Globus pallidus (tissue), 1 donor: ENCODE measurements at places on chromosomes 1 and 21.
A peak's percentile ranks its signal among the peaks of the same experiment; 100 is the strongest.

DNA sequence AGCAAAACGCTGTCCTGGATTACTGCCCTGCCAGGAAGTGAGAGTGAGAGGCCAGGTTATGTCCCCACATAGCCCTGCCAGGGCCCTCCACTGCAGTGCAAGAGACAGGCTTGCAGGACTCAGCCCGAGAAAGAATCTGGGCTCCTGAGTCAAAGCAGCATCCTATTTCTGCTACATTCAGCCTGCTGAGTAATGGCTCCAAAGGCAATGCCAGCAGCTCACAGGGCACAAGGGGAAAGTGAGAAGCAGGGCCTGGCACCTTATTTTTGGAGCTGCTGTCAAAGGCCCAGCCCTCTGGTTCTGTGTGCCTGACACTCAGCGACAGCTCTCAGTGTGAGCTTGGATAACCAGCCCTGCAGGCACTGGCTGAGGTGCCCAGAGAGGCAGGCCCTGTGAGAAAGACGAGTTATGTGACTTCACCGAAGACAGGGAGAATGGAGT is 83.9 kb downstream of the DTL start:
- DNase-seq: no peak

GRCh38 chr1:108961198-108961597 is 2.1 kb downstream of the CLCC1 start:
- DNase-seq: no peak

- no peak for DNase-seq
Observed at GRCh38 chr1:189775343-189775742, 702.3 kb downstream of the BRINP3 start.

DNA sequence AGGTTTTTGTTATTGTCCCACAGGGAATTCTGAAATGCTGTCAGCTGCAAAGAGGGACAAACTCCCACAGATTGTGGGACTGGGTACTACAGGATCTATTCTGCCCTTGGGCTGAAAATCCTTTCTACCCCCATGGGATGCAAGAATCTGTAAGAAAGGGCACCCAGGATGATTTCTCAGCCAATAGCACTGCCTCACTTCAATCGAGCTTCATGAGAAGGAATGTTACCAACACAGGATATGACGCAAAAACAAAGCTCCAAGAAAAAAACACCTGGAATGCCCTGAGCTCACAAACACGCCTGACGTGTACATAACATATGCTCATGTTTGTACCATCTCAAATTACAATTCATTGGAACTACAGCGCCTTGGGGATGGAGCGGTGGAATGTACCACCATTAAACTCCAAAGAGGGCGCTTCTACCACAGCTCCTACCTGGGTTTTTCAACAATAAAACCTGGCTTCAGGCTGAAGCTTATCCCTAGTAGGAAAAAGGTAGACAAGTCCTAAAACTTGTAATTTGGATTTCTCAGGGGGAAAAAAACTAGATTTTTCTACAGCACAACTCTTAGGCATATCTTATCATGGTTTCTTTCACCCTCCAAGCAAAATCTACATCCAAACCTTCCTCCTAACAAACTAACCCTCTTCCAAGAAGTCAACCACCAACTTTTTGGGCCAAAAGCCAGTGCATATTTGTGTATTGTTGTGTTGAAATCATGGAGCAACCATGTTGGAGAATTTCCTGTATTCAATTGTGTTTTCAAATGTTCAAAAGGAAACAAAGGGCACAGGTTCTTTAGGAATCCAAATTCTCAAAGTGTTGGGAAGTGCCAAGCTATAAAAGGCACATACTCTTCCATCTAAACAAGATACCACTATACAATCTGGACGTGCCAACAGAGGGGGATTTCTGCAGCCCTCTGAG is 78.9 kb downstream of the TGFBR3 start:
- no peak for DNase-seq

- peak; percentile 68 for DNase-seq
Observed at GRCh38 chr1:31373056-31373896, at the start of gene FABP3. Gene FABP3 (minus strand): TSS chr1:31373076. CDS start chr1:31373014, 62 bp downstream.

- DNase-seq: no peak
Observed at GRCh38 chr1:205587581-205587980, 44.2 kb downstream of the ELK4 start.

GRCh38 chr1:43853161-43853921 is 80.3 kb upstream of the ARTN start:
- DNase-seq: no peak

- no peak for DNase-seq
Observed at GRCh38 chr1:6918186-6918924, 133.1 kb downstream of the CAMTA1 start.

DNA sequence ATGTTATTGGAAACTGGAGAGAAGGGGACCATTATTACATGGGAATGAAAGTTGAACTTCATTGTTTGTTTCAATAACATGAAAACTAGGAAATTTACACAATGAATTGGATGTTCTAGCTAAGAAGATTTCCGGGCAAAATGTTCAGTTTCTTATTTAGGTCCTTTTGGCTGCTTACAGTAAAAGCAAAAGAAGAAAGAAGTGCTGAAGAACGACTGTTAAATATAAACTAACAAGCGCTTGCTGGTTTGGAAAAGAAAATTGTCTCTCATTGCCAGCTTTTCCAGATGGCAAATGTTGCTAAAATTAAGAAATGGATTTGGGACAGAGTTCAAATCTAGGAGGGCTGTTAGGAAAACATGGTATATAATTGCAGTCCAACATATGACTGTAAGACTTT is 139.6 kb downstream of the ZNF644 start:
- no peak for DNase-seq

DNA sequence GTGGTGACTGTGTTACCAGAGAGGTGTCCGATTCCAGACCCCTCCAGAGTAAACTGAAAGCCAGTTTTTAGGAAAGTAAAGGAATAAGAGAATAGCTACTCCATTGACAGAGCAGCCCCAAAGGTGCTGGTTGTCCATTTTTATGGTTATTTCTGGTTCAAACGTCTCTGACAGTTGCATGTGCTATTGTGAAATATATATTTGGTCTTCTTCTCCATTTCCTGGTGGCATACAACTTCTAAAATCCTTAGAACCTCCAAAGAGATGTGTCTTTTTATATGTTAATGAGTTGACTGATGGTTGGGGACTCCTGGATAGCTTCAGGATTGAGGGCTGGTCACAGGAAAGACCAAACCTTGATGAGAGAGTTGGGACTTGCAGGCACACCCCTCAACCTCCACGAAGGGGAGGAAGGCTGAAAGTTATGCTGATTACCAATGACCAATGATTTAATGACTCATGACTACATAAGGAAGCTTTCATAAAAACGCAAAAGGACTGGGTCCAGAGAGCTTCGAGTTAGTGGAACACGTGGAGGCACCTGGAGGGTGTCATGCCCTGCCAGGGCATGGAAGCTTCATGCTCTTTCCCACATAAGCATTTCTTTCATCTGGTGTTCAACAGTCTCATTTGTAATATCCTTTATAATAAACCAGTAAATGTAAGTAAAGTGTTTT is 100.7 kb downstream of the SLC16A1 start:
- DNase-seq: no peak

- DNase-seq: no peak
Observed at GRCh38 chr21:34580181-34580700, 34.7 kb downstream of the RCAN1 start.

DNA sequence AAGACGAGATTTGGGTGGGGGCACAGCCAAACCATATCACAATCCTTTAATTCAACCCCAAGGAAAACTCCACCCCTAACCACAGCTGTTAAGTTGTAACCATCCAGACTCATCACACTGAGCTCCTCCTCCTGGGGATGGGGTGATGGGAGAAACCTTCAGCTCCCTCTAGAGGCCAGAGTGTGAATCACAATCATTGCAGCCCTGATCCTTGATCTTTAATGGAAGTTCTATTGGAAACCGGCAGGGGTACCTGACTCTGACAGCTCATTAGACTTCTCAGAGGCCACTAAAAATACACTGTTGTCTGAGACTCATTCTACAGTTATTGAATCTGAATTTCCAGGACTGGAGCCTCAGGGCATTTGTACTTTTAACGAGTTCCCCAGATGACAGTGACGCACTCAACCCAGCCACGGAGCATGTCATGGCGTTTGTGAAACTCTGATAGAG is 127.2 kb downstream of the IGSF21 start:
- peak; percentile 68 for DNase-seq

GRCh38 chr1:246506674-246507481 is at the start of gene SMYD3:
Gene SMYD3 (minus strand): TSS chr1:246507279.
- DNase-seq: peak; percentile 75

DNA sequence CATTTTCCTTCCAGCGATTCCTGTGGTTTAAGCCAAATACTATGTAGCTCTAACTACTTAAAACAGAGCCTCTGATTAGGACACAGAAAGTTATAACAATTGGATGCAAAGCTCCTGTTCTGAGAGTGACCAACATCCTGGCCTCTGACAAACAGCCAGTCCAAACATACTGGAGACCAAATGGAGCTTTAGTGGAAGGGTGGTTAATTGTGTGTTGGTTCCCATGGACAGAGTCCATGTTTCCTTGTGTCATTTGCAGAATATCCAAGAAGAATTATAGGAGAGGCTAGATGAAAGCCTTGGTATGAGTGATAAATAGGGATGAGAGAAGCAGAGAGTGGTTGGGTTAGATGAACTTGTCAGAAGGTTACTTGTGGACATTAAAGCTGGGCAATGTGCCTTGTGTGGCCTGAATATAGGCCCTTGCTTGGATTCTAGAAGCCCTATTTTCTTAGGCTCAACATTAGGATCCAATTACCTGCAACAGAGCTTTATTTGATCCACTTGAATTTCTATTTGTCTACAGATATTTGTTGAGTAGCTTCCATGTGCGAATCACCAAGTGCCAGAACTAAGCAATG is 180.5 kb upstream of the GORAB start:
- no peak for DNase-seq

DNA sequence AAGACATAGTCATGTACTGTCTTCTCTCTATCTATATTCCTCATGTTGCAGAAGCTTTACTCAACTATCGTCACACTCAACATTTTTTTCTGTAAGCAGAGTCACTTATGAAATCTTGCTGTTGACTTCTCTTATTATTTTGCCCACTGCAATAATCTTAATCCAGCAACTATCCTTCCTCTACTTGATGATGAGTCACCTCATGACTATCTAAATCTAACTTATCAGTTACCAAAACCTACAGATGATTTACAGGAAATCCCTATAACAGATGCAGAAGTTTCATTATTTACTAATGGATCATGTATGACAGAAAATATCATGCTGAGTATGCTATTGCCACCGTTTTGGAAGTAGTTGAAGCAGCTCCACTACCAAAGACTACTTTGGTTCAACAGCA is 378.9 kb downstream of the DUSP10 start:
- no peak for DNase-seq

- no peak for DNase-seq
Observed at GRCh38 chr1:47894410-47895278, 102.5 kb downstream of the TRABD2B start.

GRCh38 chr1:195335541-195335940 is 1272.7 kb downstream of the KCNT2 start:
- no peak for DNase-seq

- no peak for DNase-seq
Observed at GRCh38 chr1:156692441-156692924, 12.9 kb downstream of the CRABP2 start.

DNA sequence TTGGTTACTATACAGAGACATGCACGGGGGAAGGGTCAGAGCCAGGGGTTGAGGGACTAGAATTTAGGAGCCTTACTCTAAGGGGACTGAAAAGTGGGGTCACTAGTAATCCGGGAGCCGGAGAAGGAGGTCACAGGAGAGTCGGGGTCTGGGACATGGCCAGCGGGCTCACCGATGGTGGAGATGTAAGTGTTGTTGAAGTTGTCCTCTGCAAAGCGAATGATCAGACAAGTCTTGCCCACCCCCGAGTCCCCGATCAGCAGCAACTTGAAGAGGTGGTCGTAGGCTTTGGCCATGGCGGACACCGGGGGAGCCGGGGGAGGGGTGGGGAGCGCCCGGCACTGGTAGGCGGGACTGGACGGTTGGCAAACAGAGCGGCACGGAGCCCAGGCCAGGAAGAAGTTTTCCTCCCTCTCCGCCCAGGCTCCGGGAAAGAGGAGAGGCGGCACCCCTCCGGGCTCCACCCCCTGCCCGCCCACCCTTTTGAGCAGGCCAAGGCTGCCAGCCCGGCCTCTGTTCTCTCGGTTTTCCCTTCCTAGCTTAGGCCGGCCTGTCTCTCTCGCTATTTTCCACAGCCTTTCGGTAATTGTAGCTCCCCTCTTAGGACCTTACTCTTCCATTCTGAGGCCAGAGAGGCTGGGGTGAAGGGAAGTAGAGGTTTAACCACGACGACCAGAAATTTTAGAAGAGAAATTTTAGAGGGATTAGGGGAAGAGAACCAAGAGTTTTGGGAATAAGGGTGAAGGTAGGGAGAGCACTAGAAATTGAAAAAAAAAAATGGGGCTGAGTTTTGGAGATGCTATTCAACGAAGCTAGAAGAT is at the start of gene RAB13:
TSS of gene RAB13 (minus strand) at position 399 of the 821 bp plus-strand sequence. CDS start at position 296, 103 bp downstream.
- peak; percentile 72 for DNase-seq

- no peak for DNase-seq
Observed at GRCh38 chr1:222048094-222048595, 306.3 kb upstream of the DUSP10 start.

- DNase-seq: no peak
Observed at GRCh38 chr1:14855268-14855667, 256.8 kb downstream of the KAZN start.

DNA sequence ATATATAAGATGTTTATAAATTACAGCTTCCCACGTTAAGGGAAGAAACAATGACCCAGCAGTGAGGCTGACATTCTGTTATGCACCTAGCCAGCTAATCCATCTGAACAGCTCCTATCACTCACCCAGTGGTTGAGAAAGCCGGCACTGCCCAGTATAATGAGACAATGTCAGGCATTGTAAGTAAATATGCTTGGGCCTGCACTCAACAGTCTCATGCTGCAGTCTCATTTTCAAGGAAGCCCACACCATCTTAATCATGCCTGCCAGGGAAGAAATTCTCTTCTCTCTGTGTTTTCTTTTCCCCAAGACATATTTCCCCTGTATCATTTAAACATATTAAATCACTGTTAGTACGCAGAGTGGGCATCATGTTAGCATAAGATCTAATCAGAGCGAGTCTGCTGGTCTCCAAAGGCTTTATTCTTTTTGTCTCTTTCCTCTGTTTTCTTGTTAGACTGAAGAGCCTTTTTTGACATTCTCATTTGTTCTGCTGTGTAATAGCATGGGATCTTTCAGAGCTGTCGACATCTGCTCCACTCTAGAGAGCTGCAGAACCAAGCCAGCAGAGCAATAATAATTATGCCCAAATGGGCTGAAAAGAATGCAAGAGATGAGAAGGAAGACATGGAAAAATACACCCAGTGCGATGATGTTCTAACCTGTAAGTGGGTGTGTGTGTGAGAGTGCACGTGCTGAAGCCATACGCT is 67.6 kb upstream of the SLC22A15 start:
- DNase-seq: peak; percentile 80

DNA sequence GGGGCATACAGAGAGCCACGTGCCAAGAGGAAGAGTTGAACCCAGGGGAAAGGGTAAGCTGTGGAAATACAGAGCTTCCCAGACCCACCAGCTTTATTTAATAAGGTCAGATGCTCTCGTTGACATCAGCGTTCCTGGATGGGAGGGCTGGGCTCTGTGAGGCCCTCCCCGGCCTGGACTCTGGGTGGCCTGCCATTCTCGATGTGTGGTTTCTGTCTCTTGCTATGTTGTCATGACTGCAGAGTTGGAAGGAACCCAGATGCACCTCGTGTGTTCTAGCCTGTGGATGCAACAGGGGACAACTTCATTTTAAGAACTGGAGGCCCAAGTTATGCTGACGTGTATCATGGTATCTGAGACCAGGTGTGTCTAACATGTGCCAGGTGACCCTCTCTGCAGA is 101.7 kb downstream of the PCBP3 start:
- DNase-seq: no peak
